Motor neuron (in vitro differentiated cells): ENCODE measurements at places on chromosomes 3 and 15. TPM values are rescaled to one million over a fixed set of nuclear protein-coding genes. Genes with fewer than 3 reads are reported as not detected.

The PCOLCE2 gene
- 3.2 and 5.4 TPM in 2 replicates for total RNA-seq

The FAM107A gene
- total RNA-seq, result 0.88 and 1.1 TPM in 2 replicates

The ISL2 gene
- total RNA-seq, result 9.4 and 11.4 TPM in 2 replicates

The KCNAB1 gene
- total RNA-seq, result 2.8 and 3.6 TPM in 2 replicates

The GHSR gene
- total RNA-seq, result 0.21 and 0.36 TPM in 2 replicates
